Effector memory CD8-positive, alpha-beta T cell (primary cell): ENCODE measurements at places on chromosomes 1 and 21.

DNA sequence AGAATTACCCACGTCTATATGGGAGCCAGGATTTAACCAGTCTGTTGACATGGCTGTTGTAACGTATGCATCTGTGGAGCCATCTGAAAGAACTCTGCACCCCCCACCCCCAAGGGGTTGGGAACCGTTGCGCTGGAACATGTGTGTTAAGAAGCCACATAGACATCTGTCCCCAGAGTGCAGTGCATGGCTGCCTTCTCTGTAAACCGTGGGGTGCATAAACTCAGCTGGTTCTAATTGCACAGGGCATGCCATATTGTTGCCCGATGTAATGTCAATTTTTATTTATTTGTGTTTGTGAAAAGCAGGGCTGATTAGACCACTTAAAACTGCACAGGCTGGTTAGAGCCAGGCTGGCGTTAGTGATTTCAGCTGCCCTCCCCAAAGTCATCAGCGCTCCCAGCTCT lies 70.1 kb upstream of the ROR1 start:
- DNase-seq, result no peak

DNA sequence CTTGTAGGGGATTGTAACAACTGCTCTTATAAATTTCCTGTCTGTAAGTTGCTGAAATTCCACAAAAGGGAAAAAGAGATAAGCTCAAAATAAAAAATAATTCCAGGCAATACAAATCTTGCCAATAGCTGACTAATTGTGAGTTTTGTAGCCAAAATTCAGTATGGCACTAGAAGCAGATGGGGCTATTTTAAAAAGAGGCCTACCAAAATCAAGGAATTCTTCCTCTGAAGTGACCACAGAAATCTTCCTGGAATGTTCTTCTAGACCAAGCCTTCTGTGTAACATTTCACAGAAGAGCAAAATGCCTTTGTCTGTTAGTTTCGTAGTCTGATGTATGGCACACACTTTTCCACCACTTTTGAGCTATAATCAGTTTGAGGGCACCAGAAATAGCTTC lies 127.6 kb downstream of the CYYR1 start:
- no peak for DNase-seq

DNA sequence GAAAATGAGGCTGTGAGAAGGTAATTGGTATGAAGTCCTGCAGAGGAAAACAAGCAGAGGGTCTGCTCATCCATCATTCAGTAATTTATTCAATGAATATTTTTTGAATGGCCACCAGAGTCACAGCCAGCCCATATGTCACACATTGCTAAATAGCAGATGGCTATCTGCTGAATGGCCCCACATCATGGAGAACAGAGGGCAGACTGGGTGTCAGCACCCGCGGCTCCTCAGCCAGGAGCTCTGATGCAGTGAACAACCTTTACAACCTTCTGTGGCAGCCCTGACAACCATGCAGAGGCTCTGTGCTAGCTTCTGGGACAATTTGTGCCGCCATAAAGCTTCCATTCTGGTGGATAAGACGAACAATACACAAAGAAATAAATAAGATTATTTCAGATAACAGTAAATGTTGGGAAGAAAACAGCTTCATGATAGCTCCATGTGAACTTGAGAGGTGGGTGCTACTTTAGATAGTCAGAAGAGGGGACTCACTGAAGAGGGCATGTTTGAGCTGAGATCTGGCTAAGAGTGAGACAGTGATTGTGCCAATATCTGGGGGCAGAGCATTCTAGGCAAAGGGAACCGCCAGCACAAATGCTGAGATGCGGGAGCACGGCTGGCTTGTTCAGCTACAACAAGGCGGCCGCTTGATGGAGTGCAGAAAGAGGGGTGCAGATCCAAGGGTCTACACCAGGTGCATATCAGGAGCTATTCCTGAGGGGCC lies 2.8 kb upstream of the C1orf210 start:
- no peak for DNase-seq

GRCh38 chr1:37601441-37601840 lies 5.7 kb upstream of the GNL2 start:
- no peak for DNase-seq

DNA sequence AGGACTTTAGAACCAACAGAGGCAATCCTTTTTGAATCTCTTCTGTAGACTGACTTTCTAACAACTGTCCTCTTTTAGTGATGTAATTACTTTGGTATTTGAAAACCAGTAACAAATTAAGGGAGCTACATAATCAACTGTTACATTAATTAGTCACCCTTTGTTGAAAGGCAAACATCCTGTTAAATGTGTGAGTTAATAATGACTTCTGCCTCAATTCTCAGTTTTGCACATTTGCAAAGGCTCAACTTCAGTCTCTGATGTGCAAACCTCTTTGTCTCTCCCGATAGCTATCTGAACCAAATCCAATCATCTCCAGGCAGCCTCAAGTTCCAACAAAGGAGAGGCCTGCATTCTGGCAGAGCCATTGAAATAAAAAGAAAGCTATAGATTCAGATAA lies 135.4 kb upstream of the C8B start:
- no peak for DNase-seq

- no peak for DNase-seq
These were observed 15.7 kb upstream of the FGR start for GRCh38 chr1:27650539-27651175.

DNA sequence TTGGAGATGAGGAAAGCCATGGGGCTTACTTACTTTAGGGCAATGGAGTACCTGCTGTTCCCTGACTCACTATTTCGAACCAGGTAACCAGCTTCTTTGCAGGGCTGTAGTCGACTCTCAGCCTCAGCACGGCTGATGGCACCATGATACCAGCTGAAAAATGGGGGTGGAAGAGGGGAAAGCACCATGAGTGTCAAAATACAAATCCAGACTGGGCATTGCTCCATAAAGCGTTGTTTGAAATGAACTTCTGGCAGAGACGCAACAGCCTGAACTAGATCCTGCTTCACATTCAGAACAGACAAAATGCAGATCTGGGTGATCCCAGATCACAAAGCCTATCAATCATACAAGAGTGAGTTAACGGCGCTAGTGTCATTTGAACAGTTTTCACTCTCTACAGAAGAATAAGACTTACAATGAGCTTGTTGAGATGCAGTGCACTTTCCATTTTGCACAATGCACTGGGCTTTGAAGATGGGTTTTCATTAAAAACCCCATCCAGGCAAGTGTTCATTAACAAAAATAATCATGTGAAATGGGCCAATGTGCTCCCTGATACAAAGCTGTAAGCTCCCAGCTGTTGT lies 16.0 kb upstream of the TDRD10 start:
- DNase-seq, result no peak

DNA sequence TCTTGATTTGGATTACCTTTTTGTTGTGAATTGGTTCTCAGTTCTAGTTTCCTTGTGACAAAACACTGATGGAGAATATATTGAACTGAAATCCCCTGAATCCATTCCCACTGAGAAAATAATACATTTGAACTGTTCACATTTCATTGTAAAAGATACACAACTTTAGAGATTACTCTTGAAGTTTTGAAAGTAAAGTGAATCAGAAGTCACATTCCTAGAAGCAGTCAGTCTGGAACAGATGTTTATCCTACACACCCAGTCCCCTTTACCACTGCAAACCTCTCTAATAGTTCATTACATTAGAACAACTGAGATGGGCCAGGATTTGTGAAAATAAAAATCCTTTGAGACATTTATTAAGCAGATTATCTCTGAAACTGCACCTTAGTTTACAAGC lies 3.4 kb downstream of the RERE start:
- no peak for DNase-seq

DNA sequence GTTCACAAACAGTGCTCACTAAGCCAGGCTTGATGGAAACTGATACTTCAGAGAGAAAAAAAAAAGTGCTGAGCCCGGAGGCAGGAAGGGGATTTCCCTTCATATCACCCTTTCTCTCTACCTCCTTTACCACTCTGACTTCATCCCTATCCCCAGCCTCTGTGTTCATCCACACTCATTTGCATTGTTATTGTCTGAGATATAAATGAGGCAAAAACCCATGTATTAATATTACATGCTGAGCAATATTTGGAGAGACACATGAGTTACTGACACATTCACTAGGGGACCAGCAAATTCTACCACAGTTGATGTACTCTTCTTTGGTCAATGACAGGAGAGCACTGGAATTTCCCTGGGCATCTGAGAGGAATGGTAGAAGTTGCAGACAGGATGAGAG lies 175.8 kb downstream of the TNFSF18 start:
- DNase-seq, result no peak

GRCh38 chr1:39261712-39262221 lies 57.3 kb downstream of the MACF1 start:
- no peak for DNase-seq

- no peak for DNase-seq
These were observed 260.3 kb downstream of the SIPA1L2 start for GRCh38 chr1:232369451-232370296.

DNA sequence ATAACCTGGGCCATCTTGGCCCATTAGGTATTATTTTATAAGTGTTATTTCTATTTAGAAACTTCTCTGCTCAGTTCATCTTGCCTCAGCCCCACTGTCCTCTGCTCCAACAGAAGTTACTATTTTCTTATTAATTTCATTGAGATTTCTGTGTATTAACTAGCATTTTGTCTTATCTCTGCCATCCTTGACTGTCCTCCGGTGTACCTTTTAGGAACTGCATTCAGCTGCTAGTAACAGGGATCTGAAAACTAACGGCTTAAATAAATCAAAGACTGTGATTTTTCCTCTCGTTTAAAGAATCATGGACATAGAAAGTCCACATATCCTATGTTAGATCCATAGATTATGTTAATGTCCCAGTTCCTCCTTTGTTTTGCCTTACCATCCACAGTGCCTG lies 382.5 kb downstream of the MATN1 start:
- no peak for DNase-seq

DNA sequence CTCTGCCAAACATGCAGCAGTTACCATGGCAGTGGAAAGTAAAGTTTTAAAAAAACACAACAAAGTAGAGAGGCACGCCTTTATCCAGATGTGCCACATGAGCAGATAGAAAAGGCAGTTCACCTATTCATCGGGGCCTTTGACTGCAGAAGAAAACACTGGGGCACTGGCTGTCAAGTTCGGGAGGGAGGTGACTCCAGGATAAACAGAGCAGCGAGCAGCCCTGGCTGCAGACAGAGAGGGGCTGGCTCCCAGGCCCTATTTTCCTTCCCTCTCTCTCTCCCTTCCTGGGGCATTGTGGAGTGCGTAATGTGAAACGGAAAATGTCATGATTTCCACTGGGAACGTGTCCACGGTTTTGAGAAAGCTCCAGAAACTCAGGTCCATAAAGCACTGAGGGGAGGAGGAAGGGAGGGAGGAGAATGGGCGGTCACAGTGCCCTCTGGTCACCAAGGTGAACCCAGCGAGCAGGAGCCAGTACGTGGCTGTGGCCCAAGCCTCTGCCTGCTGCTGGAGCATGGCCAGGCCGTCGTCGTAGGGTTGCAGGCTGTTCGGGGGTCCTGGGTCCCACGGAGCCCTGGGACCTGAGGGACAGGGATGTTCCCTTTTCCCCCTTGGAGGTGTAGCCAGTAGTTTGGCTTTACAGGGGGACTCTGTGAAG lies 114.7 kb upstream of the IRF2BP2 start:
- DNase-seq, result no peak

GRCh38 chr1:205438213-205439158 lies 16.6 kb upstream of the LEMD1 start:
- no peak for DNase-seq

GRCh38 chr1:59691261-59691660 lies 123.5 kb upstream of the HOOK1 start:
- no peak for DNase-seq

GRCh38 chr1:9538669-9539164 lies 548 bp upstream of the SLC25A33 start:
- no peak for DNase-seq

DNA sequence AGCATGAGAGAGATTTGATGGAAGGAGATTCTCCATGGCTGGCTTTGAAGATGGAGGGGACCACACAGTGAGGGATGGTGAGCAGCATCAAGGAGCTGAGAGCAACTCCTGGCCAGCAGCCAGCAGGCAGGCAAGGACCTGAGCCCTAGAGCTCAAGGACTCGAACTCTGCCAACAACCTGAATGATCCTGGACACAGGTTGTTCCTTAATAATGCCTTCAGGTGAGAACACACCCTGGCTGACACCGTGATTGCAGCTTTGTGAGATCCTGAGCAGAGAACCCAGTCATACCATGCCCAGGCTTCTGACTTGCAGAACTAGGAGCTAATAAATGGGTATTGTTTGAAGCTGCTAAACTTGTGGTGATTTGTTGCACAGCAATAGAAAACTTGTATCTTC lies 183.1 kb downstream of the LMX1A start:
- no peak for DNase-seq

DNA sequence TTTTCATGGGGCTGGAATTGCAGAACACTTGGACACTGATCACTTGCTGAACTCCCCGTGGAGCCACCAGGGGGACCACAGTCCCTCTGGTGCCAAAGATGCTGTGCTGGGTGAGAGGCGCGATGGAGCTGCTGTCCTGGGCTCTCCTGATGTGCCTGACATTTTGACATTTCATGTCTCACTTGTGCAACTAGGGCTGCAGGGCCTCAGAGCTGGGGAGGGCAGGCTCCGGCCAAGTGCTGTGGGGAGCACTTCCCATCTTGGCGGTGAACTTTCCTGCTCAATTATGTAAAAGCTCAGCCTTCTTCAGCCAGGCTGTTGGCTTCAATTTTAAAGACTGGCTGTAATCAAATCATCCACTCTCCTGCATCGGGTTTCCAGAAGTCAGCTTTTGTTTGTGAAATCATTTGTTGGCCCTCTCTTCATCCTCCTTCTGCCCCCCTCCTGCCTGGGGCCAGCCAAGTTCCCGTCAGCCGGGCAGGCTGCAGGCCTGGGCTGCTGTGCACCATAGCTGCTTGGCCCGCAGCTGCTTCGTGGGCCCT lies 36.8 kb downstream of the KCNAB2 start:
- no peak for DNase-seq

- DNase-seq, result no peak
These were observed 1157.4 kb downstream of the KCNT2 start for GRCh38 chr1:195450794-195451193.

- DNase-seq, result no peak
These were observed 78.0 kb downstream of the CD247 start for GRCh38 chr1:167440345-167440744.
